OCI-LY7 (cell line): ENCODE measurements at places on chromosomes 11 and 22. TPM values are rescaled to one million over a fixed set of nuclear protein-coding genes. Genes with fewer than 3 reads are reported as not detected.

The CRYBA4 gene
- total RNA-seq, result 1.3 TPM in 1 of 2 replicates, not detected in the other

The SLC25A45 gene
- total RNA-seq, result 20.7 and 24.0 TPM in 2 replicates

The PLAAT5 gene
- not detected in 2 replicates for total RNA-seq

The SIDT2 gene
- total RNA-seq, result 30.6 and 37.7 TPM in 2 replicates

The LSP1 gene
- total RNA-seq, result 225 and 303 TPM in 2 replicates

The ZNF280B gene
- 5.1 and 5.3 TPM in 2 replicates for total RNA-seq

The SEPTIN5 gene
- total RNA-seq, result not detected in 2 replicates

The USP35 gene
- 4.8 and 4.9 TPM in 2 replicates for total RNA-seq

The OR56A3 gene
- not detected in 2 replicates for total RNA-seq

The POTEH gene
- 0.96 and 1.2 TPM in 2 replicates for total RNA-seq

The ATP6V1E1 gene
- total RNA-seq, result 100 and 108 TPM in 2 replicates

DNA sequence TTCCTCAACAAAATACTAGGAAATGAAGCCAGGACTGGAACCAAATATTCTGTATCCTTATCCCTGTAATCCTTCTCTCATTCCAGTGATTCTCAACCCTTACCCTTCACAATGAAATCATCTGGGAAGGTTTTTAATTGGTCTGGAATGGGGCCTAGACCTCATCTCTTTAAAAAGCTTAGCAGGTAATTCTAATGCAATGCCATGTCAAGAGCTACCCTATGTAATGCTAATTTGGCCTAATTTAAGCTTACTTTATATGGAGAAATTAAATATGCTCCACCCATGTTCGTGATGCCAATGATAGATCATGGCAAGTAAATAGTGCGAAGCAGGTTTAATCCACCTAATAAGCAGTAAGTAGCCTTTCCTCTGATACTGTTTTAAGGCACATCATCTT lies 101.7 kb downstream of the SGSM3 start:
- no peak for DNase-seq

GRCh38 chr22:30079952-30080533 lies at the start of gene HORMAD2:
HORMAD2 (plus strand) TSS chr22:30080464; CDS start chr22:30093953, 13,489 bp downstream.
- DNase-seq, result no peak

- DNase-seq, result no peak
These were observed 3.4 kb downstream of the GNAZ start for GRCh38 chr22:23073526-23074229.

DNA sequence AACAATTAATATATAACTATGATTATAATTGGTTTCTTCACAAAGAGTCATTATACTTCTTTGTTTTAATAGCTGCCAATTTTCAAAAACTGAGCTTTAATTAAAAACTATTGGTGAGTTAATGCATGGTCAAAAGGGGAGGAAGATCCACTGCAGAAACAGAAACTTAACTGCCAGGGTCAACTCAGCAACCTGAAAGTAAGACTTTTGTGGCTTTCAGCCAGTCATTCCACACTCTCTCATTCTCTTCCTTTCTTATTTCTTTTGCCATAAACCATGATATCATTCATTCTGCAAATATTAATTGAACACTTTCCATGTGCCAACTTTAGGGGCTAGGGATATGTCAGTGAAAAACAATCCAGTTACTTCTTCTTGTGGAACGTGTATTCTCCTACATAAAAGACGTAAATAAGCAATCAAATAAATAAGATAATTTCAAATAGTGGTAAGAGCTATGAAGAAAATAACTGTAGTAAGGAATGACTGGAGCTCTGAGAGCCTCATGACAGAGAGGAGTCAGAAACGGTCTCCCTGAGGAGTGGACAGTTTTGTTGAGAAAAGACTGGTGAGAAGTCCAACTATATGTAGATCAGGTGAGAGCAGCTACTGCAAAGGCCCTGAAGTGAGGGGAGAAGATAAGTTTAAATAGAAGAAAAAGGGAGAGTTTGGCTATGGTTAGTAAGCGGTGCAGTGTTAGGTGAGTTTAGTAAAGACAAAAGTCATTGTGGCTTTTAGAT lies 130.5 kb downstream of the GRIA4 start:
- DNase-seq, result no peak

- DNase-seq, result no peak
These were observed 977.0 kb downstream of the TBC1D22A start for GRCh38 chr22:47739291-47740015.

- no peak for DNase-seq
These were observed 131.0 kb downstream of the MORC2 start for GRCh38 chr22:30837531-30837930.

GRCh38 chr22:22015631-22016030 lies 33.0 kb upstream of the TOP3B start:
- no peak for DNase-seq

DNA sequence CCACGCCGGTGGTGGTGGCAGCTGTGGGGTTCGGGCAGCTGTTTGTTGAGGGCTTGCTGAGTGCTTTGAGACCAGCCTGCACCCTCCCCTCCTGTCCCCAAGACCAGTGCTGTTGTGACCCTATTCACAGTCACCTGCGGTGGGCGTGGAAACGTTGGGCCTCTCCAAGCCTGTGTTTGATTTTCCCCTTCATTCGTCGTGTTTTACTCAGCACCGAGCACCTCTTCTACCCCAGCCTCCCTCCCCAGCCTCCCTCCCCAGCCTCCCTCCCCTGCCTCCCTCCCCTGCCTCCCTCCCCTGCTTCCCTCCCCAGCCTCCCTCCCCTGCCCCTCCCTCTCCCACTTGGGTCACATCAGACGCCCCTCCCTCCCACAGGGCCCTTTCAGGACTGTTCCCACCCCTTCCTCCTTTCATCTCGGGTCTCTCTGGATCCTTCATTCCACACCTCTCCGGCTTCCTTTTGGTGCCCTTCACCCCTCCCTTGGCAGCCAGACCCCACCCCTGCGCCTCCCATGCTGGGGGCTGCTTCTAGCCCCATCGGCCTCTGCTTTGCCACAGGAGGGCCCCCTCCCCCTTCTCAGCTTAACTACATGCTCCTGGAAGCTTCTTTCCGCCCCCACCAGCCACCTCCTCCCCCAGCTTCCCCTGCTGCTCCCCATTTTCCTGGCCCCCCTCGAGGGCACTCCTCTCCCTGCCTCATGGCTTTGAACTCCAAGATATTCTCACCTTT lies 14.8 kb downstream of the FRMD8 start:
- no peak for DNase-seq

GRCh38 chr11:119108146-119108856 lies 1.2 kb downstream of the C2CD2L start:
- peak; percentile 71 for DNase-seq

DNA sequence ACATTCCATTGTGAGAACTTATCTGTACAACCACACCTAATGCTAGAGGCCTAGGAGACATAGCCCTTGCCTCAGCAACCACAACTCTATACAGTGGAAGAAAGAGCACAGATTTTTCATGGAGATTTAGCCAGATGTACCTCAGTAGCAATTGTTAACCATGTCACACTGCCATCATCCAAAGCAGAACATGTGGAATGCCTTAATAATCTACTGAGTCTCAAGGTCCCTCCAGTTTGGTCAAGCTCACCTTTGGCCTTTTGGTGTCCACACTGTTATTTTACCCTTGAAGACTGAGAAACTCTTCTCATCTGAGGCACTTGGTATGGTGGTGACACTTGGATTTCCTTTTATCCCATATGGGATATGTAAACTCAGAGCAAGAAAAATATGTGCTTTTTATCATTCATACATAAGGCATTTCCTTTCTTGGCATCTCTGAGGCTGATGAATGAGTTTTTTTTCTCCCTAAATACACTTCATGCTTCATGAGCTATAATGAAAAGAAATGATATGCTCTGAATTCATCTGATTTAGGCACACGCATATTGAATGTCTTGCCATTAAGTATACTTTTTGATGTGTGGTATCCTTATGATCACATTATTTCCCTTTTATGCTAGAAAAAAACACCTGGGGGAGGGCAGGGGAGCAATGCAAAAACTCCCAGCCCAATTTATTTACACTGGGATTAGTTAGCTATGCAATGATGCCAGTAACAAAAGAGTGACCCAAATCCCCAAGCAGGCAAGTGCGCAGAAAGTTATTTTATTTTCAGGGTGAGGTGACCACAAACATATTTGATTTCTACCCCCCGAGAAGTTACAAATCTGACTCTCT lies 63.3 kb upstream of the ME3 start:
- no peak for DNase-seq

GRCh38 chr22:31891366-31892079 lies 52.8 kb upstream of the YWHAH start:
- DNase-seq, result no peak

DNA sequence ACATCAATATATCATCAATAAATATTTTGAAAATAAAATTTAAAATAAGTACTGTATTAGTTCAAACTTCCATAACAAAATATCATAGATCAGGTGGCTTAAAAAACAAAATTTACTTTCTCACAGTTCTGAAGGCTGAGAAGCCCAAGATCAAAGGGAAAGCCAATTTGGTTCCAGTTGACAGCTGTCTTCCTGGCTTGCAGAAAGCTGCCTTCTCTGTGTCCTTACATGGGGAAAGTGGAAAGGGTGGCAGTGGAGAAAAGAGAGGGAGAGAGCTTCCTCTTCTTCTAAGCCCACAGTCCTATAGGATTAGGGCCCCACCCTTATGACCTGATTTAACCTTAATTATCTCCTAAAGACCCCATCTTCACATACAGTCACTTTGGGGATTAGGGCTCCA lies 51.2 kb upstream of the MYOD1 start:
- DNase-seq, result no peak

DNA sequence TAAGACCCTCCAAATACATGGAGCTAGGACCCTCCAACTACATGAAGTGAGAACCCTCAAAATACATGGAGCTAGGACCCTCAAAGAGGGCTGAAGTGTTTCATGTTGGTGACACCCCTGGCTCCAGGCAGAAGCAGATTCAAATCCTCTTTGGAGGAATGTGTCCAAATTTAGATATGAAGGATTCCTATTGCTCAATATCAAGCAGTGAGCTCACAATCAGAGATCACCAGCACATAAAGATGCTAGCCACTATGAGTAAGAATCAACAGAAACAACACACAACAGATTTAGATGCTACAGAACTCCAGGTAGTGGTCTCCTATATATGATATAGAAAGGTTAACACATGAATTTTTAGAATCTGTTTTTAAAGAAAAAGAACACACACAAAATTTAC lies 11.2 kb upstream of the RAB3IL1 start:
- DNase-seq, result no peak

- DNase-seq, result no peak
These were observed 92.8 kb upstream of the FIBIN start for GRCh38 chr11:26901162-26901561.

GRCh38 chr11:11218629-11218986 lies 134.4 kb downstream of the CSNK2A3 start:
- DNase-seq, result no peak

DNA sequence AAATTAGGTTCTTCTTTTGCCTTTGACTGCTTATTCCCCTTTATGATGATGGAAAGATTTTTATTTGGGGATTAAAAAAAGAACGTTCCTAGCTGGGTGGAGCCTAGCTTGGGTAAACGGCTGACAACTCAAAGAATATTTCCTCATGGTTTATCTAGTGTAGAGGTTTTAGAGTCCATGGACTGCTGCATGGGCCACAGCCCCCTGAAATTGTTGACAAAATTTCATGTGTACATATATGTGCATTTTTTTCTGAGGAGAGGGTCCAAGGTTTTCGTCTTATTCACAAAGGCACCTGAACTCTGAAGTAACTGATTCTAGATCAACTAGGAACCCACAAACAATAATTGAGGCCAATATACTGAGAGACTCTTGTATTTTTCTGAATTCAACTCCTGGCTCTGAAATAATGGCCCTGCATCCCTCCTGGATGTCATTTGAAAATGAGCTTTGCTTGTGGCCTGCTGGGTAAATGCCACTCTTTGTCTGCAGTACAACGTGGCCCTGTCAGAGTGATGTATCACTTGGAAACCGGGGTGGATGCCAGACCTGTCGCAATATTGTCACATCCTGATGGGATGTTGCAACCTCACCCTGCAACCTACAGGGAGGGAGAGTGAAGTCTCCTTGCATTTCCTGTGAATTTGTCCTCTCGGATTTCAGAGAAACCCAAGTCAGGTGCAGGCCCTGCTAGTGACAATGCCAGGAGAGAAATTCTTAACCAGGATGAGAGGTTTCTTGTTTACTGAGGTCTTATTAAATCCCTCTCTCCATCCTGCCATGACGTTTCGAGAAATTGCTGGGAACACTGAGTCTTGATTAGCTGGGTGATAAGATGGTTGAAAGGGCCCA lies 33.8 kb downstream of the EHF start:
- DNase-seq, result no peak

DNA sequence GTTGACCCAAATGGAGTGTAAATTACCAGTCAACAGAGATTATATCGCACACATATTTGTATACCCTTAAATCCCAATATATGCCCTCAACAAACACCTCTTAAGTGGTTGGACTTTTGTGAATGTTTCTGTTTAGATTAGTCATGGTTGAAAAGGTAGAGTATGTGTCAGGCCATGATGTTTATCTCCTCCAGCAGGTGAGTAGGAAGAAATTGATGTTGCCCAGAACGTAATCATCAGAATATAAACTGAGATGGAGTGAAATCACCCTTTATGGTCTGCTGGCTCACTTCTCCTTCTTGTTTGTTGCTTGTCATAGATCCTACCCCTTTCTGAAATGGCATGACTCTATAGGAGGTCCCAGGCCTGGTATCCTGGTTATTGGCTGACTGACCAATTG lies 431.8 kb downstream of the ETS1 start:
- no peak for DNase-seq

DNA sequence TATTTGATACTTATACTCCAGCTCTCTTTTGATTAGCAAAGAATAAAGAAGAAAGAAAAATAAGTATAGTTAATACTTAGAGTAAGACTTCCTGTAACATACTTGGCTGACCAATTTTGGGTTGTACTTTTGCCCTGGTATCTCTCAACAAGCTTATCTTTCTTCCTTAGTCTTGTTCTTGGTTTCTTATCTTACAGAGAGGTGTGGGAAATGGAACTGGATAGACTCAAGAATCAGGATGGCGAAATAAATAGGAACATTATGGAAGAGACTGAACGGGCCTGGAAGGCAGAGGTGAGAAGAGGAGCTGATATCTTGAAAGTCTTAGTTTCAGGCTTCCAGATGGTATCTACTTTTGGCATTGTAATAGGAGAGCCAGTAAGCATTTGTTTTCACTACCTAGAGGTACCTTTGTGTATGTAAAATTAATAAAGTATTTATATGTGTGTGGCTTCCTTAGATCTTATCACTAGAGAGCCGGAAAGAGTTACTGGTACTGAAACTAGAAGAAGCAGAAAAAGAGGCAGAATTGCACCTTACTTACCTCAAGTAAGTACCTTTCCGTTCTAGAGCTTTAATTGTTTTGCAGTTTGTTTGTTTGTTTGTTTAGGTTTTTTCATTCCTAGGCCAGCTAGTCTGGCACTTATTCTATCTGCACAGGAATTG lies 11.3 kb upstream of the BACE1-AS start:
- no peak for DNase-seq

DNA sequence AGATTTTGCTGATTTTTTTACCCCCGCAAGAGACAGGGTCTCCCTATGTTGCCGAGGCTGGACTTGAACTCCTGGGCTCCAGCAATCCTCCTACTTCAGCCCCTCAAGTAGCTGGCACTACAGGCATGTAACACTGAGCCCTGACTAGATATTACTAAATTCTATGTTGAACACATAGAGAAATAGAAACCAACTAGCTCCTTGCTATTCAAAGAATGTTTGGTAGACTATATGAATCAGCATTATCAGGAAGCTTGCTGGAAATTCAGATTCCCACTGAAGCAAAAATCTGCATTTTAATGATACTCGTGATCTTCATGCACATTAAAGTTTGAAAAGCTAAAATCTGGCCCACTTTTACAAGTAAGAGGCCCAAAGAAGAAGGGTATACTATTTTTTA lies 11.9 kb downstream of the TMEM41B start:
- no peak for DNase-seq

- DNase-seq, result no peak
These were observed 374.4 kb downstream of the NTM start for GRCh38 chr11:131744847-131745246.

- no peak for DNase-seq
These were observed 186.5 kb downstream of the SWAP70 start for GRCh38 chr11:9850224-9850895.
